HS-5 (cell line): ENCODE measurements at places on chromosomes 3 and 15.
A peak's percentile ranks its signal among the peaks of the same experiment; 100 is the strongest.

- DNase-seq, result peak; percentile 15
Measured at GRCh38 chr15:52652984-52653383, 26.2 kb downstream of the ATOSA start.

- no peak for DNase-seq
Measured at GRCh38 chr15:69593488-69593887, 140.9 kb downstream of the RPLP1 start.

DNA sequence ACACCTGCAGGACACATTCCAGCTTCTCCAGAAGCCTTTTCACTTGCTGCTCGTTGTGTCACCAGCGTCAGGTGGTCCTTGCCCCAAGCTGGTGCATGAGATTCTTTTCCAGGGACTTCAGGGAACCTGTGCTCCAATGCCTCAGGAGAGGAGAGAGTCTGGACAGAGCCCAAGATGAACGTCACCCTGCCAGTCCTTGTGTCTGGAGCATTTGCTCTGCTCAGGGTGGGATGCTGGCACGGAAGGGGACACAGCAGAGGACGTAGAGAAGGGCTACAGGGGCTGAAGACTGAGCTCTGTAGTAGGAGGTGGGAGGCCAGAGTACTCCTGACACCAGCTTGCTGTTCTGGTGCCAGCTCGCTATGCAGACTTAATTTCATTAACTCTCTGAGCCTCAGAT lies 262.1 kb downstream of the XXYLT1 start:
- no peak for DNase-seq

DNA sequence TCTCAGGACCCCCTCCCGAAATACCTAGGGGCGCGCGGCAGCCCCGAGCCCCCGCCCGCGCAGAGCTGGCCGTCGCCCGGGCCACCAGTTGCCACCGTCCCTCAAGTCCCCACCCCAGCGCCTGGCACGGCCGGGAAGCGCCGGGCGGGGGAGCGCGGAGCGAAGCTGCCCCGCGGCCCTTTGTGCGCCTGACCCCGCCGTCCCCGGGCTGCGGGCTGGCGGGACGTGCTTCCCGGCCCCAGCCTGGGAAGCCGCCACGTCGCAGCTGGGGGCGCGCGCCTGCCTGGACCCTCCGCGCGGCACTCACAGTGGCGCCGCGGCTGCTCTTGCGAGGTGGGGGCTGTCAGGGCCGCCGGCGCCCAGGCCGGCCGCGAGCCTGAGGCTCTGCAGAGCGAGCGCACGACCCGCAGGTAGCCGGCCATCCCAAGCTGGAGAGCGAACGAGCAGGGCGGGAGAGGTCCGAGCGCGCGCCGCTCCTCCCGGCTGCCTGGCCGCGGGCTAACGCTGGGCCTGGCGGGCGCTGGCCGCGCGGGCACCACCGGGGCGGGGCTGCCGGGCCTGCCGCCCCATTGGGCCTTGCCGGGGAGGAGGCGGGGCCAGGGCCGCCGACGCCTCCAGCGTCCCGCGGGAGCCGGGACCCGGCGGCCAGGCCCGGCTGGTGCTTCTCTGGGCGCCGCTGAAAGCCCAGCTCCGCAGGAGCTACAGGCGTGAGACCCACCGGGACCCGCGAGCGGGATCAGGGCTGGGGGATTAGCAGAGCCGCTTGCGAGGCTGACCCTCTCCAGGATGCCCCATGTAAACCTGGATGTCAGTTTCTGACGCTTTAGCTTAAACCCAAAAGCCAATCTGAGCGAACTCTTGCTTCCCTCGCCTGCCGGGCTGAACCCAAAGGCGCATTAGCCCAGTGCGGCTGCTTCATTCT lies at the start of gene IDH2:
TSS of gene IDH2 (minus strand) at position 500 of the 922 bp plus-strand sequence. CDS start at position 422, 78 bp downstream.
- no peak for DNase-seq

- no peak for DNase-seq
Measured at GRCh38 chr3:130677343-130677742, 69.3 kb downstream of the PIK3R4 start.

GRCh38 chr15:57500979-57501576 lies 90.6 kb upstream of the MYZAP start:
- DNase-seq, result no peak

DNA sequence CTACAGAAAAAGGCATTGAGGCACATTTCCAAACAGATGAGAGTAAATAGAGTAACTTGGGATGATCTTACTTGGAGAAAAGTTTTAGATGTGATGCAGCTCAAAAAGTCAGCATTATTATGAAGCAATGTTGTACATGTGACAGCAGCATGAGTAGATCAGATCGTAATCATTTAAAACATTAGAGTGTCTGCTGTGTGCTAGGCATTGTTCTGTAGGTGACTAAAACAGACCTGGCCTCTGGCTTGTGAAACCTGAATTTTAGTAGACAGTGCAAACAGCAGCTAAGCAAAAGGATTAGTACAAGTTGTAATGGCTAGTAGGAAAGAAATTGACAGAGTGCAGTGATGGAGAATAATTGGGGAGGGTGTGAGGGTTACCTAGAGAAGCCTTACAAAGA lies 15.1 kb downstream of the UBE2E1 start:
- no peak for DNase-seq

DNA sequence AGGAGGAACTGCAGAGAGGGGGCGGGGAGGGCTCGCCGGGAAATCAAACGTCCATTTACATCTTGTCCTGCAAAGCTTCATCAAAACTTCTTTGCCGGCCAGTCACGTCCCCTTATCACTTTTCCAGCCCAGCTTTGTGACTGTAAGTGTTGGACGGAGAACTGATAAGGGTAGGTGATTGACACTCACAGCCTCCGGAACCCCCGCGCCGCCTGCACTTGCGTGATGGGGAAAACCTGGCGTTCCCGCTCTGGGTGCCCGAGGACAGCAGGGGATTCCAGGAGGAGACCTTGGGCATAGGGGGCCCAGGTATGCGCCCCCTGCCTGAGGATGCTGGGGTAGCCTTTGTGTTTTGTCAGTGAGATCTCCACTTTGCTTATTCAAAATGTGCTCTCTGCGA lies 72.8 kb upstream of the ANKRD34C start:
- no peak for DNase-seq

GRCh38 chr3:140088513-140088912 lies 153.5 kb downstream of the CLSTN2 start:
- DNase-seq, result no peak

DNA sequence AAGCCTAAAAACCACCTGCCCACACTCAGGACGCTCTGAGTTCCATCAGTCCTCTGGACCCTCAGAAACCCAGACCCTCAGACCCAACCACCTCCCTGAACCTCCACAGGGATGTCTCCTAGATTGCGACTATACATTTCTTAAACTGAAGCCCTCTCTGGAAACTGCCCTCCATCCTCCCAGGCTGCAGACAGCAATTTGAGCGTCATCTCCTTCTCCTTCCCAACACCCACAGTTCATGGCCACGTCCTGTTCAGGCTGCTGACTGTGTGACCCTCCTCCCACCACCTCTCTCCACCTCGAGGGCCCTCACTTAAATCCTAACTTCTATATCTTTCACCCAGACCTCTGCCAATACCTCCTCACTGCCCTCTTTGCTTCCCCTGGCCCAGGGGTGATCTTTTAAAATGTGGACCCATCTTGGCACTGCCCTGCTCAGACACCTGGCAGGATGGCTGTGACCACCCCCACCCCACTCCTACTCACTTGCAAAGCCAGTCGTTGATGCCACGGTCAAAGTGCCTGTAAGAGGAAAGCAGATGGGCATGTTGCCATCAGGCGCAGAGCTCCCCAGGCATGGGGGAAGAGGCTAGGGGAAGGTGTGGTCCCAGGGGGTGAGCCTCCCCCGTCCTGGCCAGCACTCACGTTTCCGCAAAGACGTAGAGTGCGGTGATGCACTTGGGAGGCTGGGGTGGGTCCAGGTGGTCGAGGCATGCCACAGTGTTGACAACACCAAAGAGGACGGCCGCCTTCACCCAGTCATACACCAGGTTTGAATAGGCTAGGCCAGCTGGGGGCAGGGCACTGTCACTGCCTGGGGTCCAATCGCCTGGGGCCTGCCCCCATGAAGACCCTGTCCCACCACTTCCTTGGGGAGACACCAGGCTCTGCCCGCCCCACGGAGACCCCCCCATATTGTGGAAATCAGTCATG lies 6.0 kb downstream of the HHATL start:
- no peak for DNase-seq

- no peak for DNase-seq
Measured at GRCh38 chr3:67739851-67740250, 85.4 kb upstream of the SUCLG2 start.

DNA sequence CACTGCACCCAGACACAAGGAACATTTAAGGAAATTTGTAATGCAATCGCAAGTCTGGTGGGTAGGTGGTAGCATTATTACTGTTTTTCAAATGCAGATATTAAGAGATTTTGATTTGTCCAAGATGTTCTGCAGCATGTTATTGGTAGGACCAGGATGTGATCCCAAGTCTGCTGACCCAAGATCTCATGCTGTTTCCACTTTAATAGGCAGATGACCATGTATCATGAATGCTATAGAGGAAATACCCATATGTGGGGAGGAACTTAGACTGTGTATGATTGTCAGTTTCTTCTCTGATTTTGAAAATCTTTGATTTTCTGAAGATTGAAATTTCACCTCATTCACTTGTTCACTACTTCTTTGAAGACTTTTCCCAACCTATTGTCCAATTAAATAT lies 28.7 kb downstream of the ATP6V1A start:
- no peak for DNase-seq

DNA sequence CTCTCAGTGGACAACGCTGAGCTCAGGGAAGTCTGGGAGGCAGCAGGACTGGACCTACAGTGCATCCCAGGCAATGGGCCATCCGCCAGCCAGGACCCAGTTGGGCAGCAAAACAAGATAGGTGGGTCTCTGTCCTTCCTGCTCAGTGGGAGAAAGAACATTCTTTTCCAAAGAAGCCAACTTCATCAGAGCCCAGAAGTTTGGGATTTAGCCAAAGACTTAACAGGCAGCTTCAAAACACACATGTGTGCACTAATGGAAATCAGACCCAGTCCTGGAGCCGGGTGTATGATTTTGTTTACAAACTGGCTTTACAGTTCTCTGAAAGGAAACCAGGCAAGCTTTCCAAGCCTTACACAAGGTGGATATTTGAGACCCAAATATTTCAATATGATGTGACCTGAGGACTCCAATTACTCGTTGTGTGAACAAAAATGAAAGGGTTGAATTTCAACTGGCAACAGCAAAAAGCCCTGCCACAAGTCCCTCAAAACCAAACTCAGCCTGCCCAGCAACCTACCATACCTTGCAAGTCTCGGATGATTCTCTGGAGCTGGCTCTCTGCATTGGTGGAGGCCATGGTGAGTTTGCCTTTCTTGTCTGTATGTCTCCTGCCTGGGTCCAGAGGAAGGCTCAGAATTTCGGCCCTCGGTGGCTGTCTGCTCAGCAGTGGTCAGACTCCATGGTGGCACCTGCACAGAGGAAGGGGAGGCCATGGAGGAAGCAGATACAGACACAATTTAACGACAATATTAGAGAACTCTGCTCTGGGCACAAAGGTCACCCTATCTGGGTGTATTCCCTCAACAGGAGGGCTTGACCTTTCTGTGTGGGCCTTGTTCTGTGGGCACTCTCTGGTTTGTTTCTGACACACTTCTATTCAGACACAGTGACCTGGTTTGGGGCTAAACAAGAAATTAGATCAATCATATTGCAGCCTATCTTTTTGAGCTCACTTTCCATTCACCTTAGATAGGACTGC lies 11.0 kb downstream of the FYCO1 start:
- no peak for DNase-seq

DNA sequence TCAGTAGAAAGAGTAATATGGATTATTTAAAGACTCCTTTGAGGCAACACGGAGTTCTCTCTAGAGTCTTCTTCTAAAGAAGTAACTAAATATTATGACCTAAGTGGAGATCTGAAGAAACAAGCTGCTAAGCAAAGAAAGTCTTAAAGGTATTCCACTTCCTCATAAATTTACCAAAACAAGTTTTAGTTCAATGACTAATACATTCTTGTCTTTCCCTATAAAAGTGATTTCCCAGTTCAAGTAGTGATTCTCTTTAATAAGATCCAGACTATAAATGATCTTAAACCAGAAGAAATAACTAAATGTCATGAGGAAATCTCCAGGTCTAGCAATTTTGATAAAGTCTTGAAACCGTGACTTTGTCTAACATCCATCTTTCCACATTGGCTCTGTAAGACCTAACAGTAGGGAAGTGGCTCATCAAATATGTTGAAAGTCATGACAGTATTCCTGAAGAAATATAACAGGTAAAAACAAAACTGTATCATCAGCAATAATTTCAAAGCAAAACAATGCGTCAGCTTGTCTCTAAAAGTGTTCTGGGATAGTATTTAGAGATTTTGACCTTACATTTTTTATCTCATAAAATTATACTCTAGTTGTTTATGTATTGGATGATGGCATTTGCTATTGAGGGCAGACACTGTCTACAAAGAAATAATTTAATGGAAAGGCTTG lies 51.8 kb upstream of the NEDD4 start:
- DNase-seq, result no peak

DNA sequence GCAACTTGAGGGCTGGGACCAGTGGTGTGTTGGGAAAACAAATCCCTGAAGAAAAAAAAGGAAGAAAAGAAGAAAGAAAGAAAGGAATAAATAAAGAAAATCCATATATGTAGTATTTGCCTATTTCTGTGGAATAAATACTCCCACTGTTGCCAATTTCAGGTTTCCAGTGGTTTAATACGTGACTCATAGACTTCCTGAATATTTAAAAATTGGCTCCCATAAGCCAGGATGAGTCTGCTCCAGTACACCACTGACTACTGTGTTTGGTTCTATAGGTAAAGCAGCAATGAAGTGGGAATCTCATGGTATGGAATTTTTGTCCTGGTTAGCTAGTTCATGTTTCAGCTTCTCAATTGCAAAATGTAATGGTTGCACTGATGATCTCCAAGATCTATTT lies 31.6 kb downstream of the PYDC2 start:
- DNase-seq, result peak; percentile 37

DNA sequence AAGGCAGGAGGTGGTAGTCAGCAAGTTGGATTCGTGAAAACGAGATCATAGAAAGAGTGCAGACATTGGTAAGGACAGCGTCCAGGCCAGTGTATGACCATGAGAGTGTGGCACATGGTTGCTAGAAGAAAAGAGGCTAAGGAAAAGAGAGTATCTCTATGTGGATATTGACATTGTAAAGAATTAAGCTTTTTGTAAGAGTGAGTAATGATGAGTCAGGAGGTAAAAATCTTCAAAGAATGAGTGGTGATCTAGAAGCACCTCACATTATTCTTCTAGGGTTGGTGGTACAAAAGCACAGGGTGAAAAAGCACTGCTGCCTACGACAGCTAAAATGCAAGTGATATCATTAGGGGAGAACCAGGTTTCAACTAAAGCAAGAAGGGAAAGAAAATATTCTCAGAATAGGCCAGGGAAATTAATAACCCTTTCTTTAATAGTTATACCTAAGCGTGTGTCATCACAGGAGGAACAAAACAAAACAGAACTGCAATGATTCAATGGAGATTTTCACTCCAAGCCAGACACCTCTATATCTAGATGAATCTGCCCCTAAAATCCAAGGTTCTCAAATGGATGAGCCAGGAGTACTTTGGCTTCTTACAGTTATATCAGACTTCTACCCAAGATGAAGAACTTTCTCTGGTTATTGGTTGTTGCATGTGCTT lies 884.7 kb downstream of the NAALADL2 start:
- DNase-seq, result peak; percentile 67

- no peak for DNase-seq
Measured at GRCh38 chr15:59550956-59551355, 60.6 kb upstream of the GCNT3 start.

GRCh38 chr15:32861174-32861573 lies 143.4 kb downstream of the GREM1 start:
- DNase-seq, result no peak

GRCh38 chr3:187222801-187223200 lies 25.5 kb downstream of the RTP1 start:
- no peak for DNase-seq

GRCh38 chr3:63150880-63151279 lies 127.2 kb upstream of the SYNPR start:
- DNase-seq, result no peak
